ENCODE measurements at places on chromosomes 4 and X. TPM values are rescaled to one million over a fixed set of nuclear protein-coding genes. Genes with fewer than 3 reads are reported as not detected.

Gene MAGEA2
- total RNA-seq: not detected

Gene GALNT7
- total RNA-seq: 4.6 TPM

Gene LIMCH1
- not detected for total RNA-seq

Gene PNMA6A
- 0.38 TPM for total RNA-seq

GRCh38 chrX:15834053-15834452, 20.6 kb downstream of the AP1S2 start:
- H3K4me1 ChIP-seq: no peaks in the 10 kb centered on the region
- no peak overlapping the region for H3K27ac ChIP-seq
- H3K36me3 ChIP-seq: peaks cover 6% of the 10 kb centered on the region

- no peaks in the 10 kb centered on the region for H3K27me3 ChIP-seq
- no peak overlapping the region for H3K27ac ChIP-seq
- H3K4me1 ChIP-seq: no peaks in the 10 kb centered on the region
- no peaks in the 10 kb centered on the region for H3K36me3 ChIP-seq
- no peak overlapping the region for H3K4me3 ChIP-seq
These were observed 138.8 kb downstream of the TEX11 start for GRCh38 chrX:70769659-70770227.

Gene BCOR
- 26.1 TPM for total RNA-seq

- H3K27ac ChIP-seq: no peak overlapping the region
- no peak for DNase-seq
- no peaks in the 10 kb centered on the region for H3K27me3 ChIP-seq
- no peaks in the 10 kb centered on the region for H3K36me3 ChIP-seq
These were observed 140.6 kb upstream of the TENM3 start for GRCh38 chr4:182102576-182102975.

- no peak overlapping the region for H3K27ac ChIP-seq
- no peaks in the 10 kb centered on the region for H3K36me3 ChIP-seq
- no peaks in the 10 kb centered on the region for H3K27me3 ChIP-seq
- no peak for DNase-seq
These were observed 301.7 kb upstream of the EMCN start for GRCh38 chr4:100819505-100819904.

Gene CD38
- 9.9 TPM for total RNA-seq

Gene RTL5
- 1.2 TPM for total RNA-seq

DNA sequence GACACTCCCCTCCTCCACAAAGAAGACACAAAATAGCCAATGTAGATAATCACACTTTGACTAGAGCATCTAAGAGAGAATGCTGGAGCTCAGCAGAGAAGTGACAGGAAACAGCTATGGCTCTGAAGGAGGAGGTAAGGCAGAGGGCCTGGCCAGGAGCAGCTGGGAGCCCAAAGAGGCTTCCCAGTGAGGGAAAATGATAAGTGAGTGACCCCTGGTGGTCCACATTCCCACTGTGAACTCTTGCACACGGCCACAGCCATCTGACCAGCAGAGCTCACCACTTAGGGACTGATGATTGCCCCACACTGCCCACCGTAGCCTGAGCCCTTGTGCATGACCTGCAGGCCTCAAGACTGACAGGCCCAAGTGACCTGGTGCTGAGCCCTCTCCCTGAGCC, 162.7 kb upstream of the GALNTL6 start:
- no peak overlapping the region for H3K4me3 ChIP-seq
- no peaks in the 10 kb centered on the region for H3K27me3 ChIP-seq
- H3K4me1 ChIP-seq: no peaks in the 10 kb centered on the region
- no peak overlapping the region for H3K27ac ChIP-seq
- no peaks in the 10 kb centered on the region for H3K36me3 ChIP-seq

Measured in CD4-positive, alpha-beta T cell (primary cell).